ENCODE measurements at places on chromosomes 16 and 17.

- no peaks in the 10 kb centered on the region for H3K4me1 ChIP-seq
- H3K4me3 ChIP-seq, result no peak overlapping the region
- H3K27me3 ChIP-seq, result no peaks in the 10 kb centered on the region
- DNase-seq, result peak; percentile 63
Measured at GRCh38 chr17:68011199-68011665, 15.0 kb upstream of the C17orf58 start.

- no peaks in the 10 kb centered on the region for H3K36me3 ChIP-seq
- H3K4me1 ChIP-seq, result no peaks in the 10 kb centered on the region
- H3K27ac ChIP-seq, result no peak overlapping the region
- H3K27me3 ChIP-seq, result no peaks in the 10 kb centered on the region
Measured at GRCh38 chr17:30554839-30555751, 77.9 kb downstream of the GOSR1 start.

GRCh38 chr17:4610162-4610561, 25.8 kb downstream of the SMTNL2 start:
- peaks cover 31% of the 10 kb centered on the region for H3K36me3 ChIP-seq
- peaks cover 51% of the 10 kb centered on the region for H3K4me1 ChIP-seq
- H3K27ac ChIP-seq, result peak overlapping the region; percentile 84
- H3K4me3 ChIP-seq, result peak overlapping the region; percentile 57

GRCh38 chr16:31367853-31368252, 12.9 kb downstream of the ITGAX start:
- DNase-seq, result no peak
- no peaks in the 10 kb centered on the region for H3K4me1 ChIP-seq
- no peak overlapping the region for H3K4me3 ChIP-seq
- H3K27me3 ChIP-seq, result no peaks in the 10 kb centered on the region
- H3K27ac ChIP-seq, result no peak overlapping the region
- no peaks in the 10 kb centered on the region for H3K36me3 ChIP-seq

DNA sequence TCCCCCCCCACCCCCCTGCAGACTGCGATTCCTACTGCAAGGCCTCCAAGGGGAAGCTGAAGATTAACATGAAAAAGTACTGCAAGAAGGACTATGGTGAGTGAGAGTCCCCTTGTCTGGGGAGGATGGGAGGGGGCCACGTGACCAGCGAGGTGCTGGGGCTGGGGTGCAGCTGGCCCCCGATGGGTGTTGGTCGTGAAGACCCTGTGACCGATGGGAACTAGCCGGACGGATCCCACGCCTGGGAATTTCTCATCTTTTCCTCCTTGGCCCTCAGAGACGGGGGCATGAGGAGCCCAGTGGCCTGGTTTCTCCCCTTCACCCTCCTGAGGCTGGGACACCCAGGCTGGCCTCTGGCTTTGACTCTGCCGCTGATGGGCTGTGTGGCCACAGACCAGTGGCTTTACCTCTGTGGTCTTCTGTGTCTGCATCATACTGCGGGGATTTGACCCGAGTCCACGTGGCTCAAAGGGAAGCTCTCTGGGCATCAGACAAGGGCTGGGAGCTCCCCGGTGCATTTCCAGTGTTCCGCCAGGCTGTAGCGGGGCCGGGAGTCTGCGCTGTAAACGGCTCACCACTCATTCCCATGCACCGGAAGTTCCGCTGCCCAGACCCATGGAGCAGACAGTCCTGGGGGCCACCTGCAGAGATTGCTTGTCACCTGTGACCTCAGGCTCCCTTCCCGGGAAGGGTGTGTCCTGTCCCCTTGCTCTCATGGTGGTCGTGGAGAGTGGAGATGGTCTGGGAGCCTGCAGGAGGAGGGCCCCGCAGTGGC, 200.0 kb downstream of the NTN1 start:
- no peaks in the 10 kb centered on the region for H3K4me1 ChIP-seq
- H3K4me3 ChIP-seq, result no peak overlapping the region
- no peak for DNase-seq
- no peak overlapping the region for H3K27ac ChIP-seq

- no peaks in the 10 kb centered on the region for H3K36me3 ChIP-seq
- no peak overlapping the region for H3K4me3 ChIP-seq
- no peaks in the 10 kb centered on the region for H3K4me1 ChIP-seq
- no peaks in the 10 kb centered on the region for H3K27me3 ChIP-seq
- H3K27ac ChIP-seq, result no peak overlapping the region
- DNase-seq, result no peak
Measured at GRCh38 chr17:13209081-13209480, 191.3 kb upstream of the ELAC2 start.

- H3K36me3 ChIP-seq, result no peaks in the 10 kb centered on the region
- no peak for DNase-seq
- no peak overlapping the region for H3K27ac ChIP-seq
- H3K4me3 ChIP-seq, result no peak overlapping the region
- no peaks in the 10 kb centered on the region for H3K27me3 ChIP-seq
Measured at GRCh38 chr16:11992586-11993524, 16.3 kb downstream of the SNX29 start.

DNA sequence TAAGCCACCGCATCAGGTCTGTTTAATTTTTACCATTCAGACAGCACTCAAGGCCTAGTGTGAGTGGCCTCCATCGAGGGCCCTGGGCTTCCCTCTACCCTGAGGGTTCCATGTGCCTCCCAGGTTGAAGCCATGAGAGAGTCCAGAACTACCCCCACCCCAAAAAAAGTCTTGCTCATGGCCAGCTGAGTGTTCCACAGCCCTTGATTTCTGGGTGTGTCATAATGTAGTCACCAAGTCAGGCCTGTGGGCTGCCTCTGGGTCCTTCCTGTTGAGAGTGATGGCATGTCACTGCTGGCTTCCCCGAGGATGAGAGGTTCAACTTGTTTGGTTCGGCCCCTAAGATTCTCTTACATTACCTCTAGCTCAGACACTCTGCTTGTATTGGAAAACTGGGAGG, 100.6 kb downstream of the PITPNC1 start:
- H3K27ac ChIP-seq, result peak overlapping the region; percentile 46
- H3K4me3 ChIP-seq, result no peak overlapping the region
- no peaks in the 10 kb centered on the region for H3K27me3 ChIP-seq
- H3K36me3 ChIP-seq, result no peaks in the 10 kb centered on the region
- no peak for DNase-seq
- peaks cover 12% of the 10 kb centered on the region for H3K4me1 ChIP-seq

DNA sequence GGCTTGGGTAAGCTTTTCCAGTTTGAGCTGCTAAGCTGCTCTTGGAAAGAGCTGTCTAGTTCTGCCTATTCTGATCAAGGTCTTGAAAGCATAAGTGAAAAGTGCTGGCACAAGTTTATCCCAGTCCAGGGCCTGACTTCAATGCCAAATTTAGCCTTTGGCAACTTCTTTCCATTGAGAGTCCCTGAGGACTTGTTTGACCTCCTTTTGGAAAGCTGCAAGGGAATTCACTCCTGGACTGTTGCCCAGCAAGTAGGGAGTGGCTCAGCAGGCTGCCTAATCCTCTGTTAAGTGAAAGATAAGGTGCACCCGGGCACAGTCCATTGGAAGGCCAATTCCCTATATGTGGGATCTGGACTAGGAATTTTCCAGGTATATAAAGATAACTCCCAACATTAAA, 16.0 kb upstream of the TANC2 start:
- H3K27me3 ChIP-seq, result no peaks in the 10 kb centered on the region
- H3K36me3 ChIP-seq, result no peaks in the 10 kb centered on the region
- H3K4me1 ChIP-seq, result no peaks in the 10 kb centered on the region
- no peak overlapping the region for H3K27ac ChIP-seq
- no peak overlapping the region for H3K4me3 ChIP-seq
- no peak for DNase-seq

DNA sequence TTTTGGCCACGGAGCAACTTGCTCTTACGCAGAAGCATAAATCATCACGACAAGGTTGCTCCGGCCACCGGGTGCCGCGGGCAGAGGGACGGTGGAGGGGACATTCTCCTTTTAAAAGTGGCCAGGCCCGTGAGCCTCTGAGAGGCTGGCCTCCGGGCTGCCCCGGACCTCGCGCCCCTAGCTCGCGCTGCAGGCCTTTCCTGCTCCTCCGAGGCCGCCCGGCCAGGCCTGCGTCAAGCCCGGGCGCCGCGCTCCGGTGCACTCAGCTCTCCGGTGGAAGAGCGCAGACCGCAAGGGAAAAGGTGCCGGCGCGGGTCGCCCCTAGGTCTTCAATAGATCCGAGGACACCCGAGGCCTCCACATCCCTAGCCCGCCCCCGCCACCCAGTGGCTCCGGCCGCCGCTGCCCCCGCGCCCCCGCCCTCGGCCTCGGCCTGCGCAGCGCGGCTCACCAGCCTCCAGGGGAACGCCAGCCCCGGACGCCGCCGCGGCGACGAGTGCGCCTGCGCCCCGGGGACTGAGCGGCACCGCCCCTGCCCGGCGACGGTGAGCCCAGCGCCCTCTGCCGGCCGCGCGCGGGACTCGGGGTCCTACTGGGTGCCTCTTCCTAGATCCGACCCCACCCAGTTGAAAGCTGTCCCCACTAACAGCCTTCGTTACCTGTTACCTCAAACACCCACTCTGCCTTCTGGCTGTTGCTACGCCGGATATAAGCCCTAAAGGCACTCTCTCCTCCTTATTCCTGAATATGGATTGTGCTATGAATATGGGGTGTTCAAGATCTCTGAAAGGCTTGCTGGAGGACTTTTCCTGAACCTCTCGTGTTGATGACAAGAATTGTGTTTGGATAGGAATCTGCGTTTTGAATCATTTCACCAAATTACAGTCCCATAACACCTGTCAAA, at the start of gene LYRM9:
Gene LYRM9 (minus strand): TSS at position 500 of the 904 bp plus-strand sequence. CDS start 10,671 bp downstream, outside the sequence.
- H3K4me1 ChIP-seq, result peaks cover 8% of the 10 kb centered on the region
- H3K27me3 ChIP-seq, result no peaks in the 10 kb centered on the region
- peak within 1 kb of the TSS; percentile 90 for H3K4me3 ChIP-seq
- H3K27ac ChIP-seq, result peak within 1 kb of the TSS; percentile 84
- DNase-seq, result peak; percentile 94
- H3K36me3 ChIP-seq, result no peaks in the 10 kb centered on the region

DNA sequence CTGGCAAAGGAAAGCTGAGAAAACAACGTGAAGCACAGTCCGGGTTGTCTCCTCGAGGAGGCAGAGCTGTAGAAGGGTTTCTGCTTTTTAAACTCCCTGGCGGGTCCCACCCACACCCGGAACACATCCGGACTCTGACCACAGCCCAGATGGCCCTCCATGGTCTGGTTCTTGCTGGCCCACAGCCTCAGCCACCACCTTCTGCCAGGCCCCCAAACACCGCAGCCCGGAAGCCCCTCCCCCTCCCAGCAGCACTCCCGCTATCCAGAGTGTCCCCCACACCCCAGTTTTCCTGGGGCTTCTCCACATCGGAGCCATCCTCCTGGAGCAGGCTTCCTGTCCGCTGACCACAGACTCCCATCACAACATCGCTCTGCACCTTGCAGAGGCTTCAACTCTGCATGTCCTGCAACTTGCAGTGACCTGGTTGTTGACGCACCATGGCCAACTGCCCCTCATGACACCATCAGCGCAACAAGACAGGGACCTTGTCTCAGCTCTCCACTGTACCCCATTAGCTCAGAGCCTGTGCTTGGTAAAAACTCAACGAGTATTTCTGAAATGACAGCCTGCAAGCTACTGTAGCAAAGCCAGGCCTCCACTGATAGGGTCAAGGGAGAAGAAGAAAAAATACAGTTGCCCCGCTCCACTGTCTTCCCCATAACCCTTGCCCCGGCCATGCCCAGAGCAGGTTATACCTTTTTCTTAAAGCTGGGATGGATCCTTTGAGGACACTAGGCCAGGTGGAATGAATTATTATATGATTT, 129.8 kb downstream of the C16orf78 start:
- no peaks in the 10 kb centered on the region for H3K27me3 ChIP-seq
- H3K36me3 ChIP-seq, result no peaks in the 10 kb centered on the region
- no peak for DNase-seq

DNA sequence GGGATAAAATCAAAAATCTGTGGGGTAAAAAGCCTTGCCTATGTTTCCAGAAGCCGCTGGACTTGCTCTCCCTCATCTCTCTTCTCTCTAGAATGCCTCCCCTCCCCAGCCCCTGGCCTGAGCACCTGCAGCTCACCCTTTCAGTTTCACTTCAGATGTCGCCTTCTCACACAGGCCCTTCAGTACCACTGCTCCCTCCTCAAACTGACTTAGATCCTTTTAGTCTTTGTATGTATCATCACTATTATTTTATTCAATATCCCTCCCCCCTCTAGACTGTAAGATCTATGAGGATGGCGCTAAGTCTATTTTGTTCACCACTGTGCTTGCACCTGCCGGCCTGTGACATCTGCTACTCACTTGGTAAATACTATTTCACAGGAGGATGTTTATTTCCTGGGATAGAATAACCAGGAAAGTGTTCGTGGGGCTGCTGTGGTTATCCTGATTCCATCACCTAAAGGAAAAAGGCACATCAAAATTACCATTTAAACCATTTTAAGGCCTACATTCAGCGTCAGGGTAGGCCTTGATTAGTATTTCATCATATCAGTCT, 122.3 kb downstream of the MRTFB start:
- no peak for DNase-seq
- H3K36me3 ChIP-seq, result no peaks in the 10 kb centered on the region
- peaks cover 22% of the 10 kb centered on the region for H3K4me1 ChIP-seq
- H3K4me3 ChIP-seq, result peak overlapping the region; percentile 6
- peak overlapping the region; percentile 42 for H3K27ac ChIP-seq

GRCh38 chr17:17701658-17702057, 20.4 kb downstream of the RAI1 start:
- H3K4me3 ChIP-seq, result no peak overlapping the region
- no peaks in the 10 kb centered on the region for H3K27me3 ChIP-seq
- no peak overlapping the region for H3K27ac ChIP-seq
- no peaks in the 10 kb centered on the region for H3K36me3 ChIP-seq
- no peak for DNase-seq
- H3K4me1 ChIP-seq, result peaks cover 32% of the 10 kb centered on the region

GRCh38 chr17:21252796-21253645, at the start of gene NATD1:
TSS of gene NATD1 (minus strand) at chr17:21253410. CDS start at chr17:21253264, 146 bp downstream.
- no peaks in the 10 kb centered on the region for H3K27me3 ChIP-seq
- no peaks in the 10 kb centered on the region for H3K36me3 ChIP-seq
- peaks cover 47% of the 10 kb centered on the region for H3K4me1 ChIP-seq
- H3K27ac ChIP-seq, result peak within 1 kb of the TSS; percentile 94
- H3K4me3 ChIP-seq, result peak within 1 kb of the TSS; percentile 71

GRCh38 chr17:2795441-2796163, 636 bp upstream of the RAP1GAP2 start:
- H3K4me1 ChIP-seq, result no peaks in the 10 kb centered on the region
- H3K27me3 ChIP-seq, result peaks cover 8% of the 10 kb centered on the region
- no peak overlapping the region for H3K27ac ChIP-seq
- H3K36me3 ChIP-seq, result no peaks in the 10 kb centered on the region
- no peak for DNase-seq
- peak overlapping the region; percentile 34 for H3K4me3 ChIP-seq

- no peaks in the 10 kb centered on the region for H3K36me3 ChIP-seq
- no peak overlapping the region for H3K27ac ChIP-seq
- H3K4me1 ChIP-seq, result no peaks in the 10 kb centered on the region
- no peak overlapping the region for H3K4me3 ChIP-seq
- DNase-seq, result no peak
- H3K27me3 ChIP-seq, result no peaks in the 10 kb centered on the region
Measured at GRCh38 chr17:60724647-60725046, 47.0 kb downstream of the BCAS3 start.

DNA sequence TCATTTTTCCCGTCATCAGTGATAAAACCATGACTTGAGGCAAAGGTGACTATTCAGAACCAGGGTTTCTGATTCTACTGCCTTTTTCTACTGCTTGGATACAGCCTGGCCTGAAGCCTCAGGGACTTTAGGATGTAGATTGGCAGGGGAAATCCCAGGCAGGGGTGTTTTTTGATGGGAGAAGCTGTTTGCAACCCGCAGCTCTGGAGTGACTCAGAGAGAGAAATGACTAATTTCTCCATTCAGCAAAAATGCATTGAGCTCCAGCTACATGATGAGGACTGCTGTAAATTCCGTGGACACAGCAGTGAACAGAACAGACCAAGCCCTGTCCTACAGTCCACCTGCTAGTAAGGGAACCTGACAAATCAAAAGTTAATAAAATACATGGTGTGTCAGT, 560.6 kb downstream of the CDH13 start:
- no peaks in the 10 kb centered on the region for H3K27me3 ChIP-seq
- DNase-seq, result no peak
- H3K27ac ChIP-seq, result no peak overlapping the region
- H3K4me1 ChIP-seq, result no peaks in the 10 kb centered on the region
- H3K4me3 ChIP-seq, result no peak overlapping the region
